ENCODE measurements at places on chromosomes 2 and 18.

GRCh38 chr2:191839918-191840804 lies 6.7 kb downstream of the CAVIN2 start:
- no peak for DNase-seq

DNA sequence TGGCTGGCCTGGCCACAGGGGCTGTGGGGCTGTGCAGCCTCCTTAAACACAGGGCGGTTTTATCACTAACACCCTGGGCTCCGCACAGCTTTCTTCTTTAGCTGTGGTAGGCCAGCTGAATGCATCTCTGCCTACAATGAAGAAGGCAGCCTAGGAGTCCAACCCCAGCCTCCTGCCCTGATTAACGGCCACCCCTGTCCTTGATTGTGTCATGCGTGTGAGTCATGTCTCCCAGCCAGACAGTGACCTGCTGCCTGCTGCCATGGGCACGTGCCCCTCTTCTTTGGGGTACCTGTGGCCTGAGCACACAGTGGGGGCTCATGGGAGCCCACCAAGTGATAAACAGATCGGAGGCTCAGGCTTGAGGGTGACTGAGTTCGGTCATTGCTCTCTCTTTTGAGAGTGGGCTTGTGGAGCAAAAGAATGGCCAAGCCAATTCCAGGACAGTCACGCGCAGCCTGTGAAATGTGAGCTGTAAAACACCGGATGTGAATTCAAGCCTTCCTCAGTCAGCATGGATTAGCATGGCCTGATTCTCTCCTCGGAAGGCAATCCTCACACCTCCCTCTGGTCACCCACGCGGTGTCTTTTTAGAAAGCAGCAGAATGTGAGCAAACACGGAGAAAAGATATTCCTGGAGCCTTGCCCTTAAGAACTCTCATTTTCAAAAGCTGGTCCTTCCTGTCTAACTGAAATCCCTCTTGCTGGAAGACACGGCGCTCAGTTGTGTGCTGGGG lies 144.1 kb downstream of the CELF4 start:
- DNase-seq = no peak

DNA sequence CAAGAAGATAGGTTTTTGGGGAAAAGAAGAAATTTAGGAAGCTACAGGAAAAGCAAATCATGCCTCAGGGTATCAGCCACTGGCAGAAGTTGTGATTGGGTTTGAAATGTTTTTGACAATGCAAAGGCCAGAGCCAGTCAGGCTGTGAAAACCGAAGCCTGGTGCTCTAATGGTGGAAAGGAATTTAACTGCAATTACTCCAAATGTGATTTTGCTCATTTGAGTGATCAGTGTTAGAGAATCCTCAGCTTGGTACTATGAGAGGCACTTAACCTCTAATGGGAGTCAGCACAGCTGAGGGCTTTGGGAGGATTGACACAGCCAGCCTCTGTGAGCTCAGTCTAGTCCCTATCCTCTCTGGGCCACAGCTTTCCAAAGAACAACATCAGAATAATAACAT lies 176.5 kb downstream of the LRRTM1 start:
- no peak for DNase-seq

DNA sequence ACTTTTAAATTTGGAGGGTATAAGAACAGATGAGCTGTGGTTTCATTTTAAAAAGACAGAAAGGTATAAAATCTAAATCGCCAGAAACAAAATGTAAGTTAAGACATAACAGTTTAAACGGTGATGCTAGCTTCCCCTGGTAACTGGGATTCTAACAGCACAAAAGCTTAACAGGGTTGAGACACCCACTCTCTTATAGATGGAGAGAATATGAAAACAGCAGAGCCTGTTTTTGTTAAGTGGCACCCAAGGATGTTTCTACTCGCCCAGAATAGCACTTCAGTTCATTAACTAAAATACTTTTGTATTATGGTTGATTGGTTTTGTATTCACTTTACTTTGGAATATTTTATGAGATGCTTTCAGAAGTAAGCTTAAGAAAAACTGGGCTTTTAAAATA lies 151.9 kb upstream of the RND3 start:
- DNase-seq = no peak

DNA sequence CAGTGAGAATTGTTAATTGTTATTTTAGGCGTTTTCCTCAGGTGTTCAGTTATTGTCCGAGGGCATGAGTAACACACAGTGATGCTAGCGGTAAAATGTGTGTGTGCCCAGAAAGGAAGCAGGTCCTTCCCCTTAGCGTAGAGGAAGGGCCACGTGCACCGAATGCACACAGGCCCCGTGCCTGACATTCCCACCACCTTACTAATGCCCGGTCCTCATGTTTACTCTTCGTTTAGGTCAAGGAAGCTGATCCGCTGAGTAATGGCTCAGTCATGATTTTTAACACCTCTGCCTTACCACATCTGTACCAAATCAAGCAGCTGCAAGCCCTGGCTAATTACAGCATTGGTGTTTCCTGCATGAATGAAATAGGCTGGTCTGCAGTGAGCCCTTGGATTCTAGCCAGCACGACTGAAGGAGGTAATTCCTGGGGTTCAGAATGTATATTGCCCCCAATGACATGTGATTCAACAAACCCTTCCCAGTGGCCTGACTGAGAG lies 76.7 kb downstream of the MERTK start:
- DNase-seq = no peak

- no peak for DNase-seq
Measured at GRCh38 chr2:75489721-75490120, 71.0 kb downstream of the EVA1A start.

- DNase-seq = no peak
Measured at GRCh38 chr2:177291701-177292100, 27.2 kb upstream of the NFE2L2 start.

DNA sequence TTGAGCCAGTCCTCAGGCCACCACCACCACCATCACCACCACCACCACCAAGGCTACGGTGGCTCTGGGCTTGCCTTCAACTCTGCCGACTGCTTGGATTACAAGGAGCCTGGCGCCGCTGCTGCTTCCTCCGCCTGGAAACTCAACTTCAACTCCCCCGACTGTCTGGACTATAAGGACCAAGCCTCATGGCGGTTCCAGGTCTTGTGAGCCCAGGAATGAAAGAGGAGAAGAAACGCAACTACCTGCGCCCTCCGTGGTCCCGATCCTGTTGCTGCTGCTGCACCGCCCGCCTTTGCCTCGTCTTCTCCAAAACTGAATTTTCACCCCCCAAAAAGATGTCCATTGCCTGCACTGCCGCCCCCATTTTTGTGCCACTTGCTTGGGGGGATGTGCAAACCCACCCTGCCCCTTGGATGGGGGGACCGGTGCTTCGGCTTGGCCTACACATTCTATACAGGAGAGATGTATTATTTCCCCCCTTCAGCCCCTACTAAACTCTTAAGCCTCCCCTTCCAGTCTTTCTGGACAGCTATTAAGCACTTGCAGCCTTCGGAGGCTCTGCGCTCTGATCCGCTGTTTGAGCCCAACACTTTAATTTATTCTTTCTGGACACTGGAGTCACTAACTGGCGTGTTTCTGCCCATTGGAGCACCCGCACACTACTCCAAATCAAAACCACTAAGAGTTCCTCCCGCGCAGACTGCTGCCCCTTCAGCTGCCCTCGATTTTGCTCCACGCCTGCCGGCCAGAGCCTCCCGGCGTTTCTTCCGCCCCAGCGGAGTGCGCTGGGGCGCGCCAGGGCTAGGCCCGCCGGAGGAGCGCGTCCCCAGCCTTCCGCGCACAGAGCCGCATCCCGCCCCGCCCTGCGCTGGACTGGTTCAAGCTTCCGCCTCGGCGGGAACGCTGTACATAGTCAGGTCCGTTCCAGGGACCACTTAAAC lies 5.7 kb downstream of the OTX1 start:
- no peak for DNase-seq

- no peak for DNase-seq
Measured at GRCh38 chr2:25758348-25758747, 85.0 kb upstream of the DTNB start.

GRCh38 chr2:142944264-142944663 lies 66.8 kb downstream of the KYNU start:
- no peak for DNase-seq
